ENCODE measurements at places on chromosomes 1 and 21. TPM values are rescaled to one million over a fixed set of nuclear protein-coding genes. Genes with fewer than 3 reads are reported as not detected.

SV2A gene
- 9.6 TPM for total RNA-seq

- no peak for DNase-seq
Measured at GRCh38 chr1:17149771-17150170, 30.5 kb upstream of the PADI2 start.

DNA sequence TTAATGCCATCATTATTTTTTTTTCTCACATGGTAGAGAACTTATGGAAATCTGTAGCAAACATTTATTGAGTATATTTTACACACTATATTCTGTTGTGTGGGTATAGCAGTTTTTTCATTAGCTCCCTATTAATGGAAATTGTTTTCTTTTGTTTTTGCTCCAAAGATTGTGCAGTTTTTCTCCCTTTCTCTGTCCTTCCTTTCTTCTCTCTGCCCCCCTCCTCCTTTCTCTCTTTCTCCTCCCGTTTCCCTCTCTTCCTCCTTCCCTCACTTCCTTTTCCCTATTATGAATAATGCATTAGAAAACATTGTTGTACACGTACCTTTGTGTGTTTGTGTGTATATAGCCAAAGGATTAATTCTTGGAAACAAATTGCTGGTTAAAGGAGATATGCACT lies 20.6 kb downstream of the CDC73 start:
- DNase-seq: no peak

DNA sequence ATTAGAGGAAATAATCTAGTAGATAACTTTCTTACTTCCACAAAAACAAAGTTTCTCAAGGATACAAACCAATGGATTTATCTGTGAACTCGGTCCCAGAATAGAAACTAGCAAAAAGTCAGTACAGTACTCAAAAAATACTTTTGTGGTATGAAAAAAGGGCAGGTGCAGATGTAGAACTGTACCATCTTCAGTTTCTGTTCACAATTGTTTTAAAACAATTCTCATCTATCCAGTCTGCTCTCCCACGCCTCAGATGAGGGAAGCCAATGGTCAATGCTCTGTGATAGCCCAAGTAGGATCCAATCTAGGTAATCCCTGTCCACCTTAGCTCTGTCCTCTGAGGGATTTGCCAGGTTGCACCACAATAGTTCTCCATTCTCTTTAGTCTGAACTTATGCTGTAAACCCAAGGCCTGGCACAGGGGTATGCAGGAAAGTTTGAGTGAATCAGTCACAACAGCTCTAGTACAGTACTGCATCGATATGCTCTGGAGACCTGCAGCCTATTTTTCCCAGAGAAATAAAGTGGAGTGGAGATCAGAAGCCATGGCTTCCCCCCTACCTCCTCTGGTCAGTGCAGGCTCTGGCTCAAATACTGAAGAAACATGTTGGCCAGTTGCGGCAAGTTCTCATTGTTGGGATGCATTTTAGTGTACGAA lies 1.4 kb downstream of the KTI12 start:
- DNase-seq: no peak

LCE3D gene
- not detected for total RNA-seq

NTMT2 gene
- not detected for total RNA-seq

Data from activated CD4-positive, alpha-beta memory T cell treated with anti-CD3 and anti-CD28 coated beads for 36 hours (primary cell).